ENCODE measurements at places on chromosomes 11 and 22.

DNA sequence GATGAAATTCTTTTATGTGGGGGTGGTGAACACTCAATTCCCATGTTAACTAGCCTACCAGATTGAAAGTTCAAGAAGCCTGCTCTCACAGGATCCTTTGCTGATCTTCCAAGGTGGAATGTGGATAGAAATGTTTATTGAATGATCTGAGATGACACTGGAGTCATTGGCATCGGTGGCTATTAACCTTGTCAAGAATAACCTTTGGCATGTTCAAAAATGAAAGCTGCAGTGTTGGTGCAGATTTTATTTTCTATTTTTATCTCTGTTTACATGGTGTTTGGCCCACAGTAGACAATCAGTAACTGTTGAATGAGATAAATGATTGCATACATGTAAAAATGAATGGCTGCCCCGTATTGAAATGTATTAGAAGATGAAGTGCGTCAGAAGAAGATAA is 19.0 kb downstream of the MCAM start:
- DNase-seq, result no peak

DNA sequence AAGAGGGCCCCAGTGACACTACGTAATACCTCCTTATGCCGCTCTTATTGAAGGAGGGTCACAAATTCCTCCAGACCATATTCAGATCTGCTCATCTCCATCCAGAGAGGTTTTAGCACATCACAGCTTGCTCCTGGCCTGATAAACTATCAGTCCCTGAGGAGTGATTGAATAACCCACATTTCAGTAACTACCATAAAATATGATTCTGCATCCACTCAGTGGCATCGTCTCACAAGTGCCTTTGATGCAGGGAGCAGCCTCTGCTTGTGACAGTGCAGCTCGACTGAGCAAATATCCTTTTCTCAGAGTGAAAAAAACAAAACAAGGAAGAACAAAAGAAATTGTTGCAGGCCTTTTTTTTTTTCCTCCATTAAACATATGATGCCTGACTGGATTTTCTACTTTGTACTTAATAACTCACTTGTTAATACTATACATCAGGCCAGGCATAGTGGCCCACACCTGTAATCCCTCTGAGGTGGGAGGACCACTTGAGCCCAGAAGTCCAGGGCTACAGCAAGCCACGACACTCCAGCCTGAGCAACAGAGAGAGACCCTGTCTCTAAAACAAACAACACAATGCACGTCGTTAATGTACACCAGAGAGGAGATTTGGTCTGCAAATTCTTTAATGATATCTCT is 64.5 kb downstream of the DDX10 start:
- DNase-seq, result no peak

- no peak for DNase-seq
Observed at GRCh38 chr11:47104261-47104950, 72.3 kb downstream of the ARFGAP2 start.

DNA sequence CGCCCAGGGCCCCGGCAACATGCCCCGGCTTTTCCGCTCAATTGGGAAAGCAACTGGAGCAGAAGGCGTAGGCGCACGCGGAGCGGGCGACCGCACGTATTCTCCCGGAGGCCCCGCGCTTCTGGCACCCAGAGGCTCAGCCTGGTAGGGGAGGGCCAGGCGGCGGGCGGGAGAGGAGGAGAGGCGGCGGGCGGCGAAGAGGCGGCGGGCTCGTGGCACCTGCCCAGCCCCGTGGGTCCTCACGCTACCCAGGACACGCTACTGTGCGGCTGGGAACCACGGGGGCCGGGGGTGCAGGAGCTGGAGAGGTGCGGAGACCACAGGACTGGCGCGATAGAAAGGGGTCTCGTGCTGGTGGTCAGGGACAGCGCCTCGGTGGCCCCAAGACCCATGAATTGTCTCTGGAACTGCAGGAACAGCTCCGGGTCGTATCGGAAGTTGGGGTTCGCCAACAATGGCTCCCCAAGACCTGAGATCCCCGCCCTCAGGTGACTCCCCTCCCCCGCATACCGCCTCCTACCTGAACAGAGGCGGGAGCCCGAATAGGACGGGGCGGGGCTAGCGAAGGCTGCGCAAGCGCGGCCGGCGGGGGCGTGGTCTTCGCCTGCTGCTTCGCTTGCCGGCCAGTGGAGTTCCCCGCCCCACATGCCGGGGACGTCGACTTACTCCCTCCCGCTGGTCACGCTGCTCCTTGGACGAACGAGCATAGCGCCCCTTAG is at the start of gene SLC37A4:
Gene SLC37A4 (minus strand): TSS at position 549 of the 719 bp plus-strand sequence.
- DNase-seq, result peak; percentile 96

DNA sequence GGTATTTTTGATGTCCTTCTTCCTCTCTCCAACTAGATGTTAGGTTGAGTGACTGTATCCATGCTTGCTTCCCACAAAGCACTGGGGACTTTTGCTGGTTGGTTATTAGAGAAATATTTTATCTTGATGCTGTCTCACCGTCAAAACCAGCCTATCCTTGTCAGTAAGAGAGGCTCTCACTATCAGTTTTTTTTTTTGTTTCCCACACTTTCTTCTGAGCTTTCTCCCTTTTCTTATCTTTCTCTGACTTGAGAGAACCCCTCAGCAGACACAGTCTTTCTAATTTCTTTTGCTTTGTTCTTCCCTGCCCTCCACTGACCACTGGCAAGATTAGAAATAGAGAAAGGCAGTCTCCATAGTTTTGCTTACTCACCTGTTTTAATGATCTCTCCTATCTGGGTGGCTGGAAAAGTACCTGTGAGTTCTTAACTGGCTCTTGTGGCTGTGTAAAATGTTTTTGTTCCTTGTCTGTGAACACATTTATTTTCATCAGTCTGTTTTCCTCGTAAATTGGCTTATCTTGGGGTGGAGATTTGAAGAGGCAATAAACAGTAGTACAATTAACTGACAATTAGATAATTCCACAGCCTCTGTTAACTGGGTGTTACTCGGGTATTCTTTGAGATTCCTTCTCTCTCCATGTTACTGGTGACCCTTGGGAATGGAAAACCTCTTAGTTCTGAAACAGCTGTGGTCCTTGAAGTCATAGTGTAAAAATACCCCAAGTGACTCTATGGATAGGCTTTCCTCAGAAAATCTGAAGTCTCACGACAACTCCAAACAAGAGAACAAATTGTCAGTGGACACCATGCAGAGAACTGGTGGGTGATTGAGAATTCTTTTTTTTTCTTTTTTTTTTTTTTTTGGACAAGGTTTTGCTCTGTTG is at the start of gene NXPE1:
Gene NXPE1 (minus strand): TSS at position 457 of the 886 bp plus-strand sequence. CDS start 8,680 bp downstream, outside the sequence.
- DNase-seq, result peak; percentile 30

DNA sequence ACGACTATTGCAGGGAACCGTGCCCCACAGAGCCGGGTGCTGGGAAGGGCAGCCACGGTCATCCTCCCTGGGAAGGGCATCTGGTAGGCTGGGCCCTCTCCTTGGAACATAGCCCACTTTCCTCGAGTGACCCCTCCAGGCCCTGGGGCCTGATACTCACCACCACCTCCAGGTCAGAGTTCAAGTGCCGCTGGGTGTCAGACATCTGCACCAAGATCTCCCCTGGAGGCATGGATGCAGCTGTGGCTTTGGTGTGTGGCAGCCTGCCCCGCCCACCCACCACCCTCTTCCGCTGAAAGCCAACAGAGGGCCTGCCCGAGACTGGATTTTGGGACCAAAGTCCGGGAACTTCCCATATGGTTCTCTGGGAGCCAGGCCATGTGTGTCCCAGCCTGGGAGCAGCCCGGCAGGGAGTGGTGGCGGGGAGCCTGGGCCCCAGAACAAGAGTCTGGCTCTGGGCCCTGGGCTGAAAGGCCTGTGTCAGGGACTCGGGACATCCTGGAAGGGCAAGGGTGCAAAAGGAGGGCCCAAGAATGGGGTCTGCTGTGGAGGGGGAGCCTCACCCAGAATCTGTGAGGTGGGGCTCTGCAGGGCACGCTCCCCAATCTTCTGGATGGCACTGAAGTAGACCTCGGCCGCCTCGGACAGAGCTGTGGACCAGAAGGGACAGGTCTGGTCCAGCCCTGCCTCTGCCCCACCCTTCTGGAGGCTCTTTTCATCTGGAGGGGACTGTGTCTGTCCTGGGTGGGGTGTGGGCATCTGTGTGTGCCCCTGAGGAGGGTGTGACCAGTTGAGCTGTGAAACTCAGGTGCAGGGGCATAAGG is 2.6 kb downstream of the BAIAP2L2 start:
- DNase-seq, result no peak

- no peak for DNase-seq
Observed at GRCh38 chr11:10990160-10990559, 132.3 kb upstream of the ZBED5 start.

DNA sequence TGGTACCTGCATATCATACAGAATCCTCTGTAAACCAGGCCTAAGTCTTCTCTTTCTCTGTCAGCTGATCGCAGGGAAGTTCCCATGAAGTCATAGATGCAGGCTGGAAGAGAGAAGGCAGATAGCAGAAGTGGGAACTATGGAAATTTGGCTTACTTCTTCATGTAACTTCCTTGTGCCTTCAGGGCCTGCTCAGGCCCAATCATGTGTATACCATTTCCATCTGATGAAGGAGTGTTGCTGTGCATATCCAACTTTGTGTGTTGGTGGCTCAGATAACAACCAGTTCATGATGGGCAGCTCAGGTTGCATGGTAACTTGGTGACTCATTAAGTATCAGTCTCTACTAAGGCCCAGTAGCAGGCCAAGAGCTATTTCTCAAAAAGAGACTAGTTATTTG is 53.1 kb upstream of the CEP295 start:
- DNase-seq, result peak; percentile 43

DNA sequence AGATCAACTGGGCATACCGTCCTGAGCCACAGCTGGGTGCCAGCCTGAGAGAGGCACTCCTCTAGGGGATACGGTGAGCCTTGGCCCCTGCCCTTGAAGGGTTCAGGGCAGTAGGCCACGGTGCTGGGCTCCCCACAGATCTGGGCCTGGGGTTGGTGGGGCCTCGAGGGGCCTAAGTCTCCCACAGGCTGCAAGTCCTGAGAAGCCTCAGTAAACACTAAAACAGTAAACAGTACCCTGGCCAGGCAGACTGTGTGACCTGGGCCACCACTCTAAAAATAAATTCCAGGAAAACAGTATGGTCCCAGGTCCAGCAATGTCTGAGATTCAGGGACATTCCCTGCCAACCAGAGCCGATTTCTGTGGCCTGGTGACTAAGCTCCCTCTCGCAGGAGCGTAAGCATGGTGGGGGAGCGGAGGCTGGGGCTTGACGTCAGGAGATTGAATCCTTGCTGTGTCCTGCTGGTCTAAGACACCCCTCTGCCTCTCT is 2.3 kb upstream of the RHOD start:
- no peak for DNase-seq

DNA sequence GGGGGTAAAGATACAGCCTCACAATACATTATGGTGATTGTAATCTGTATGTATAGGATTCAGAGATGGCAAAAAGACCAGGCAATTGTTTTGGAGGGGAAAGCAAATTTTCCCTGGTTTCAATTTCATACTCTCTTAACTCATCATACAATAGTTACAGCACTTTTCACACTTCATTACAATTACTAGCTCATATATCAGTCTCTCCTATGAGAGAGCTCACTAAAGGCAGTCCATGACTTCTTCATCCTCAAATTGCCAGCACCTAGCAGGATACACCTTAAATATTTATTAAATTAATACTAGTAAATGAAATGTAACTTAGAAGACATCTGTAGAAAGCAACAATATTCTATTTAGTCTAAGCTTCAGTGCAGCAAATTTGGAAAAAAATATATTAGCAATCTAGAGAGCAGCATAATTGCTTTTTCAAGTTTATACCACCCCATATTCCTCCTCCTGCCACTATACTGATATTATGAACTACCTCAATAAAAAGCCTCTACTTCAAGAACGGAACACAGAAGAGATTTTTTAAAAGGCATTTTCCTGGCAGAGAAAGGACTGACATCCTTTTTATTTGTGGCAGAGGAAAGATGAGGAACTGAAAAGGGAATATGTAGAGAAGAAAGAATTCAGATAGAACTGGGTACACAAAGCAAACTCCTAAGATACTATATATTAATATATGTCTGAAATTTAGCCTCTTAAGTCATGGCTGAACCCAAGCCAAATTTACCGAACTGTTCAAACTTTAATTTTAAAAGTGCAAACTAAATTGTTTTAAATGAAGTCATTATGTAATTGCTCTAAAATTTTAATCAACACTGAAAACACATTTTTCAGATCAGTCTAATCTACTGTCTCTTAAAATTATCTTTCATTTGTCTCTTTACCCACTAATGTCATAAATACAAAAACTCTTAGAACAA is 27.7 kb downstream of the PICALM start:
- DNase-seq, result no peak

DNA sequence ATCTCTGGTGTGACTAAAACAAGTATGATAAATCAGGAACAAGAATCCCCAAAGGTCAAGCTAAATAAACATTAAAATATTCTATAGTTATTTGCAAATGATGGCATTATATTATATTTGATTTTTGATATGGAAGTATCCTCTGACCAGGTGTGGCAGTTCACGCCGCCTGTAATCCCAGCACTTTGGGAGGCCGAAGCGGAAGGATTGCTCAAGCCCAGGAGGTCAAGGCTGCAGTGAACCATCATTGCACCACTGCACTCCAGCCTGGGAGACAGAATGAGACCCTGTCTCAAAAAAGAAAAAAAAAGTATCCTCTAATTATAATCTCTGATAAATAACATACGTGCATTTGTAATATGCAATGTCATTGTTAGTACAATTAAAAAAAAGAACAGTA is 6.6 kb upstream of the POU2AF3 start:
- no peak for DNase-seq

DNA sequence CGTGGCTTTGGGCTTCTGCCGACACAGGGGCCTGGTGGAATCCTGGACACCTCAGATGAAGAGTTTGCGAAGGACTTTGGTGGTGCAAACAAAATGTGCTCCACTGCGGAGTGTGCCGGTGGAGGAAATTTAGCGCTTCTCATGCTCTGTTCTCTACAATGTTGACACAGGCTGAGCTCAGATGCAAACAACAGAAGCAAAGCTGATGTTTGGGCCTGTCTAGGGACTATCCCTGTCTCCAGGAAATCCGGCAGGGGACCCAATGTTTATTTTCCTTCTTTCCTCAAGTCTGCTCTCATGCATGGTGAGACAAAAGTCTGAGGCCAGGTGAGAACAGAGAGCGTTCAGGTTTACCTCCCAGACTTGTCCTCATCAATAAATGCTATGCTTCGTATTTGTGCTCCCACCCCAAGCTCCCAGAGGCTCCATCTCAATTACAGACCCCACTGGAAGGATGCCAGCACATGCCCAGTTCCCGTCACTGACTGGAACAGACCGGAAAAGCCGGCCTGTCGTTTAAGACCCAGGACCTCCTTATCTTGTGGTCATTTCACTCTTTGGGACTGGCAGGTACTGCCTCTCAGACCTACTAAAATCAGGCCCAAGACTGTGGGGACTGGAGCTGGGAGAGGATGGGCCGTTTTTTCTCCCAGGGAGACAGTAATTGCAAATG is 105.7 kb upstream of the B3GAT1 start:
- DNase-seq, result no peak

GRCh38 chr11:32231909-32232493 is 141.1 kb downstream of the RCN1 start:
- DNase-seq, result no peak

- no peak for DNase-seq
Observed at GRCh38 chr11:115357066-115357465, 147.1 kb downstream of the CADM1 start.

DNA sequence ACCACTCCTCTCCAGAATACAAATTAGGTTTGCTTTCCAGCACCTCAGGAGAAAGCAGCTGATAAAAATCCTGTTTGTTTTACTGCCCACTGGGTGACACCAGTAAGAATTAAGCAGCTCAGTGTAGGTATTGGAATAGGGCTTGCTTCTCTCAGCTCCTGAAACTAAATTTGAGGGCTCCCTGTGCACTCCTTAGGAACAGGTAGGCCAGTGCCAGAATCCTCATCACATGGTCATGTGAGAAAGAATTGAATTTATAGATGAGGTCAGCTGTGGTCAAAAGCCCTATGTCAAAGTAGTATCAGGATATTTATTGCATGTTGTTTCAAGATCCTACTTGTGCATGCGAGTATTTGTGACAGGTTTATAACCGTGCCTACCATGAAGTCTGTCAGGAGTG is 1.0 kb downstream of the PRSS23 start:
- DNase-seq, result no peak
